Activated naive CD4-positive, alpha-beta T cell (primary cell): ENCODE measurements at places on chromosomes 4 and X.

GRCh38 chrX:71143508-71143907, 1.1 kb upstream of the NLGN3 start:
- no peak for DNase-seq

GRCh38 chrX:37993837-37994619, 12.3 kb upstream of the SYTL5 start:
- no peak for DNase-seq

DNA sequence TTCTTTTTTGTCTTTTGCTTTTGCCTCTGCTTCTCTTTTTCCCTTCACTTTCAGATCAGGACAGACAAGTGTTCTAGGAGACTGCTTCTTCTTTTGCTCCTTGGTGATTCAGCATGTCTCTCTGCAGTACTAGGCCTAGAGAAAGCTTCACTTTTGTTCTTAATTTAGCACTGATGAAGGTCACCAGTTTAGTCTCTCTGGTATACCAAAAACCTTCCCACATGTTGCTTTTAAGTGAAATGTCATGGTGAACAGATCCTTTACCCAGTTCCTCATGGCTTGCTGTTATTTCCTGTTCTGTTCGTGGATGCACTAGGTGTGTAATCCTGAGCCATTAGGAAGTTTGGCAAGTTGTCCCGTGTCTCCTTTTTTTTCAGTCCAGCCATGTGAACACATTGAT, 53.3 kb downstream of the NBDY start:
- DNase-seq: no peak

DNA sequence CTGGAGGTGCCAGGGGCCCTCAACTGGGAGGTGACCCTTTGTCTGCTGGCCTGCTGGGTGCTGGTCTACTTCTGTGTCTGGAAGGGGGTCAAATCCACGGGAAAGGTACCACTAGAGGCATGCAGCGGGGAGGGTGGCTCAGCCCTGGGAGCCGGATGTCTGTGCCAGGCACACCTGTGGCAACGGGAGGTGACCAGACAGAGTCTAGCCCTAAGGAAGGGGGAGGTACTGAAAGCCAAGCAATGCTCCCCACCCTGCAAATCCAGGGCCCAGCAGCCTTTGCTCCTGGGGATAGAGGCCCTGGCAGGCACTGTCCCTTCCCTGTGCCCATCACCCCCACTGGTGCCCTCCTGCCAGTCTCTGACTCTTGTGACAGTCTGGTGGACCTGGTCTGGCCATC, 4.3 kb downstream of the SLC6A8 start:
- DNase-seq: no peak

DNA sequence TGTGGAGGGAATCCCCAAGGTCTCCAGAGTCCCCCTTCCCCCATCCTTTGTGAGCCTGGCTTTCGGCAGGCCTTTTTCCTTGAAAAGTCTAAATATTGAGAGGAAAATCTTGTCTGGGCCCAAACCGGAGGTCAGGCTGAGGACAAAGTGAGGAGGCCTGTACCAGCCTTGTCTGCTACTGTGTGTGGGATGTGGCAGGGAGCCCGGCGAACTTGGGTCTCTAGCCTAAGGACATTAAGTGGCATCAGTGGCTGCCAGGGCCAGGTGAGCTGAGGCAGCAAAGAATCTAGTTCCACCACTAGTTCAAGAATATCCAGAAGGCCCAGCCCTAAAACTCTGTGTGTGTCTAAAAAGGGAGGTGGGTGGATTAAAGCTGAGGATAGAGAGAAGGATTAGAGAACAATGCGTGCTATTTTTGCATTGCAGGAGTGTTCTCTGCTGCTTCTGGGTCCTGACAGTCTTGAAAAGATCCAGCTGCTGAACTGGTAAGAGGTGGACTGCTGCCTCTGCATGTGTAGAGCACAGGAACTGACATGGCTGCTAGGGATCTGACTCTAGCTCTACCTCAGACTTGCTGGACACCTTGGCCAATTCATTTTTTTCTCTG, 1.2 kb upstream of the AMER1 start:
- no peak for DNase-seq

GRCh38 chrX:11944501-11944900, 186.5 kb downstream of the MSL3 start:
- no peak for DNase-seq

GRCh38 chrX:44874420-44875184, 1.6 kb downstream of the KDM6A start:
- no peak for DNase-seq

DNA sequence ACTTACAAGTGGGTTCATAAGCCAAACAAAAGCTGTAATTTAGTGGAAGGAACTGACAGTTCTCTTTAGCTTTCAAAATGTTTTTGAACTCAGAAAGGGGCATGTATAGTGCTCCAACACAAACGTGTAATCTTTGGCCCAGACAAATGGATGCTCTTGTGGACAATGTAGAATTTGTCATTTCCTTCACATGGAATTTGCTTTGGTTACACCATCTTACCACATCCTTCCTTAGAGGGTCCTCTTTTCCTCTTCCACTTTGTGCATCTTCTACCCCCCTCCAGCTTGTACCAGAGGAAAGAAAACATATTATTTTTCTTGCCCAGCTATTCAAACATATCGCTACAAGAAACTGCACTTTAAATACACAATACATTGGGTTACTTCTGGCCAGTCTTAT, 42.4 kb downstream of the MEPE start:
- no peak for DNase-seq

DNA sequence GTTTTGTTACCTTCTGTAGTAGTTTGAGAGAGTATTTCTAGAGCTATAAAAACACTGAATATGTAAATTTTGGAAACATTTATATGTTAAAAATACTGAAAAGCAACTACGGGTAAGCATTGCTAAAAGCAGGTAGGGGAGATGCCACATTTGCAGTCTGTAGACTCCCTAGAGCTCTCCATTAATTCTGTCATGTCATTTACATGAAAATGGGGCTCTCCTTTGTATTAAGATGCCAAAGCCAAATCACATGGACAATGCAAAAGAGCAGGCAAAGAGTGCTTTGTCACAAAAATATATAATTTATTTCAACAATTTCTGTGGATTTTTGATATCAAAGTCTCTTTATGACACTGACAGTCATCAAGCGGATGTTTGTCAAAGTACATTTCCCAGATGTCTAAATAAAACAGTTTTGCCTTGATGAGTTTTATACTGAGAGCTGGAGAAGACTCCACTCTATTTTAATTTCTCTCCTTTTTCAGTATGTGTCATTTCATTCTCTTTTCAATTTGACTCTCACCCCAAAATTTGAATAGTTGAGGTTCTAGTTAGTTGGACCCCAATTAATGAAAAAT, 51.8 kb downstream of the LDB2 start:
- DNase-seq: no peak

DNA sequence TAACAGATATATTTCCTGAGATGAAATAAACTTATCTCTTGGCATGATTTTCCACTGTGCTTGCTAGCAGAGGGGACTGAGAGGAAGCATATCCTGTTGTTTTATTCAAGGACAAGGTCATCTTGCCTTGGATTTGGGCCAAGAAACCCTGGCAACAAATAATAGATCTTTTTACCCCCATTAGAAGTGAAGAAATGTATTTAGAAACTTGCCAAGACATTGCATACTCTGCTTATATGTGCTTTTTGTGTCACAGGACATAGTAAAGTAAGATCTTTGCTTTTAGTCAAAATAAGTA, 170.2 kb downstream of the RAPGEF2 start:
- no peak for DNase-seq

- no peak for DNase-seq
Measured at GRCh38 chr4:7434141-7434765, 477 bp downstream of the PSAPL1 start.

- no peak for DNase-seq
Measured at GRCh38 chr4:47315346-47315745, 148.2 kb downstream of the COMMD8 start.

DNA sequence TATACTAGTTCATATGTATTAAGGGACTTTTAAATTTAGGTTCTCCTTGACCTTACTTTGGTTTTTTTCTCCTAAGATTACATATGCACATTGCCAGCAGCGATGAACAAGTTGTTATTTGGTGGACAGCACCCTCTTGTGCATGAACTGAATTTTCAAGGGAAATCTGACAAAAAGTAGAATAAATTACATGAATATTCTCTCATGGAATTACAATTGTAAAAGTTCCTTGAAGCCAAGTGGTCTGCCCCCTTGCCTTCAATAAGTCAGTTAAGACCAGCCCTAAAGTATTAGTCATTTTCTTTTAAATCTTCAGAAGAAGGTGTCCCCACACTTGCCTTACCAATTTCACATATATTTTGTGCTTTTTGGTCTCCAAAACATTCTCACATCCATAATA, 30.7 kb upstream of the SMARCA5 start:
- DNase-seq: no peak

GRCh38 chrX:122135070-122135469, 1049.0 kb upstream of the GRIA3 start:
- DNase-seq: no peak

DNA sequence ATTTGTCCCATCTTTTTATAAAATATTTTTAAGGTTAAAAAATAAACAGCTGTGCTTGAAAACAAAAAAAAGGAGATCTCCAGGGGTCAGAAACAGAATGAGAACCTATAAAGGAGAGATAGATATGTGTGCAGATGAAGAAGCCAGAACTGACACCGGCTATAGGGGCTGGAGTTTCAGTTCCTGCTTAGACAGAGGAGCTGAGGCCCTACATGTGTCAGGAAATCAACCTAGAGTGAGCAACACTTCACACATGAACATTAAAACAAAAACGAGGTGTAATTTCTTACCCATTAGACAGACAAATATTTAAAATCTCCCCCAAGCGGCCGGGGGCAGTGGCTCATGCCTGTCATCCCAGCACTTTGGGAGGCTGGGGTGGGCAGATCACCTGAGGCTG, 17.8 kb upstream of the HUWE1 start:
- no peak for DNase-seq

DNA sequence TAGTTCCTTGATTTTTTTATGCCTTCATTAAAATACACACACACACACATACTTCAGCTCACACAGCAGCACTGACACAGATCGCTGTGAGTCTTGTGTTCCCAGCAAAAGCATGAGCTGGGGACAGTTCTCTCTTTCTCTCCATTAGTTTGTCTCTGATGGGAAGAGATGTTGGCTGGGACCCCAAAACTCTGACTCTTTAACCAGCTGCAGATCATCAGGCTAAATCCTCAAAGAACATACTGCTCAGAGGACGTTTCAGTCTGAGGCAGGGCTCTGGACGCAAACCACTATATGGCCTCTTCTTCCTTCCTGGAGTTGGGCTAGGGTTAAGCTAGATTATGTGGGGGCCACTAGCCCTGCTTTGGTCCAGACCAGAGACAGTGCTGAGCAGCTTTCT, 109.6 kb downstream of the NHSL2 start:
- no peak for DNase-seq

GRCh38 chrX:3699821-3700381, 13.5 kb downstream of the PRKX start:
- DNase-seq: no peak

- peak; percentile 32 for DNase-seq
Measured at GRCh38 chrX:79270401-79270800, 96.7 kb downstream of the ITM2A start.

GRCh38 chr4:56371426-56372220, 15.7 kb downstream of the AASDH start:
- no peak for DNase-seq

DNA sequence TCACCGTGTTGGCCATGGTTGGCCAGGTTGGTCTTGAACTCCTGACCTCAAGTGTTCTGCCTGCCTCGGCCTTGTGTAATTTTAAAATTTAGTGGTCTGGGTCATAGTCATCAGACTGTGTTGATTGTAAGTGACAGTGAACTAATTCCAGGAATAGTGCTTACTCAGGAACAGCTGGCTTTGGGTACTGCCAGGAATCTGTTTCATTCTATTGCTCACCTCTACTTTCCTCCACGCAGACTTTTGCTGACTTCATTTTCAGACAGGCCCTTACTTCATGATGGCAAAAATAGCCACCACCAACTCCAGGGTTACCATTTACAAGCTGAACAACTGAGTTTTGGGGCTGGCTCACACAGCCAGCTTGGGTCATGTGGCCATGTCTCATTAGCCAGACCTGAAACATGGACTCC, 54.6 kb downstream of the FNIP2 start:
- DNase-seq: no peak

GRCh38 chr4:145176641-145177432, 3.6 kb downstream of the OTUD4 start:
- no peak for DNase-seq

DNA sequence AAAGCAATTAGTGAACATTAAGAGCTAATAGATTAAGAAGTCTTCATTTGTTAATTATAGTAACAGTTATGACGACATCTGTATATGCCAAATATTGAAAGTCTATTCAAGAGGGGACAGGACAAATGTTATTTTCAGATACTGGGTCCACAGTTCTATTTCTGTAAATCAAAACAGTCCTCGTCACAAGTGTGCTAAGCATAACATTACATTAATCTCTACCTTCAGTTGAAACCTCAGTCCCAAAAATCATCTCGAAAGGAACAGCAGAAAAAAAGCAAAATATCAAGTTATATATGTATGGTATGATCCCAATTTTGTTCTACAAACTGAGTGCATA, 70.3 kb downstream of the APBB2 start:
- DNase-seq: no peak

DNA sequence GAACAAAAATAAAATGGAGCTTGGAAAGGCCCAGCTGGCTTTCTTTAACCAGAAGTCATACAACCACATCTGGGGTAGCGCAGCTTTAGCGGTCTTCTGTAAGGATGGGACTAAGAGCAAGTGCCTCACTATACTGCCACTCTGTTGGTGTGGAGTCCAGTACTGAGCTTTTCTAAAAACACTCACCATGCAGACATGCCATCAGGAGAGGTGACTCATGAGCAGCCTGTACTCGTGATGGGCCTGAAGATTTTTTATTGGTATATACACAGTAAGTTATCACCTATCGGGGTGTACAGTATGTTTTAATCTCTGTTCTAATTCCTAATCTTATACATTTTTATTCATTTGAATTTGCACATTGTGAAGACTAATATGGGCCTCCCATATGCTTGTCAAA, 9.6 kb downstream of the PPP3CA start:
- DNase-seq: no peak

- no peak for DNase-seq
Measured at GRCh38 chr4:41236508-41236907, 20.2 kb upstream of the UCHL1 start.

DNA sequence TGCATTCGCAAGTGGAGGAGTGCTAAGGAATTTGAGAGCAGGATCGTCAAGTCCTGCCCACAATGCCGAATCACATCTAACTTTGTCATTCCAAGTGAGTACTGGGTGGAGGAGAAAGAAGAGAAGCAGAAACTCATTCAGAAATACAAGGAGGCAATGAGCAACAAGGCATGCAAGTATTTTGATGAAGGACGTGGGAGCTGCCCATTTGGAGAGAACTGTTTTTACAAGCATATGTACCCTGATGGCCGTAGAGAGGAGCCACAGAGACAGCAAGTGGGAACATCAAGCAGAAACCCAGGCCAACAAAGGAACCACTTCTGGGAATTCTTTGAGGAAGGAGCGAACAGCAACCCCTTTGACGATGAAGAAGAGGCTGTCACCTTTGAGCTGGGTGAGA, 100.2 kb upstream of the MED14 start:
- DNase-seq: no peak

GRCh38 chr4:150973626-150974251, 41.3 kb downstream of the LRBA start:
- no peak for DNase-seq
